ENCODE measurements at places on chromosomes 3 and 15.
A peak's percentile ranks its signal among the peaks of the same experiment; 100 is the strongest.

GRCh38 chr3:114363554-114364202 is 69.8 kb downstream of the TIGIT start:
- DNase-seq, result no peak

DNA sequence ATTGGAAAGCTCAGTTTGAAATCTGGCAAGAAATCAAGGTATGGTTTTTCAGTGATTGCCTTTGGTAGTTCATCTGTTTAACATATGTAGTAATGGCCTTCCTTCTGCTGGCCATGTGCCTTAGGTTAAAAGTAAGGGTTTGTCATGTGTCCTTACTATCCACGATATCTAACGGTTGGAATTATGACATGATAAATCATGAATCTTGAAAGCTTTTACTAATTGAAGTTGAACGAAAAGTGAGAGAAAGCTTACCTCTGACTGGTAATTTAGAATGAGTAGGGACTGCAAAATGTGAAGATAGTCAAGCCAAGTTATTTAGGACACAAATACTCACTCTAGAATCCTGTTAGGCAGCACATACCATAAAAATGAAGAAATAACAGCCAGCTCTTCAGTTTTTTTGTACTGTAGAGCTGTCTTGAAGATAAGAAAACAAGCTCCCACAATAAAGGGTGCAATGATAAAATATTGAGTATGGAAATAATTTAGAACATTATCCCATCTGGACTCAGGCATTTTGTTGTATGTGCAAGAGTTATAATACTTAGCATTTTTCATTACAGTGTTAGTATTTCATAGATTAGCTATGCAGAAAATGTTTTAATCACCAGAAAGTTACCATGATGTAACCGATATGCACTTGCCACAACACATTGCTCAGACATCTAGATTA is 303.4 kb downstream of the ZNF385D start:
- DNase-seq, result no peak

GRCh38 chr3:149224736-149225594 is 3.3 kb upstream of the CP start:
- peak; percentile 88 for DNase-seq

DNA sequence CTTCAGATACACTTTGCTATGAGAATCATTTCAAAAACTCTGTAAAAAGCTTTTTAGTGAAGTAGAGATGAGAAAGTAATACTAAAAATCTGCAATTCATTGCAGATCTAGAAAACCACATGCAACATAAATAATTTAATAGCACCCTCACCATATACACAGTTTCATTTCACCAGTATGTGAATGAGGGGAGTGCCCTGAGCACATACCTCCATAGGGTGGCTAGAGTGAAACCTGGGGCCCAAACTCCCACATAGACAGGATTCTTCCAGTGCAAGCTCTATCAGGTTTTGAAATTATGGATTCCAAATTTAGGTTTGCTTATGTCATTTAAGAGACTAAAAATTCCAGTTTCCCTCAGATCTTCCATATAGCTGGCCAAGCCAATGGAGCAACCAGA is 973.4 kb upstream of the CFAP20DC start:
- no peak for DNase-seq

- no peak for DNase-seq
Measured at GRCh38 chr15:46723308-46723707, 994.0 kb upstream of the SEMA6D start.

GRCh38 chr3:52317208-52318000 is 1.3 kb downstream of the DNAH1 start:
- DNase-seq, result peak; percentile 79

DNA sequence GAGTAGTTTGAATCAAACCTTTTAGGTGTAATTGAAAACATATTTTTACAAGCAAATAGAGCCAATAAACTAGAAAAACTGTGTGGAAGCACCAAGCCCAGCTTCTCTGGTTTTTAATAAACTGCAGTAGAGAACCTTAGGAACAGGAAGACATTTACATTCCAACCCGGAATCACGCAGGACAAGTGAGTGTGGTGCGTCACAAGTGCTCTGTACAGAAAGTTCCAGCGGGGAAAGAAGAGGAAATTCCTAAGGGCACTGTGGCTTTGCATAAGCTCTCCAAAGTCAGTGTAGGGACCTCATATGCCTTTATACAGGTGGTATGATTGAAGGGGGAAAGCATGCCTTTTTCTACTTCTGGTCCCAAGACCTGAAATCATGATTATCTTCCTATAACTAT is 21.6 kb downstream of the COL8A1 start:
- DNase-seq, result no peak

GRCh38 chr3:193240850-193241706 is at the start of gene PLAAT1:
Gene PLAAT1 (plus strand): TSS chr3:193241222. CDS start chr3:193255651, 14,429 bp downstream.
- DNase-seq, result no peak

DNA sequence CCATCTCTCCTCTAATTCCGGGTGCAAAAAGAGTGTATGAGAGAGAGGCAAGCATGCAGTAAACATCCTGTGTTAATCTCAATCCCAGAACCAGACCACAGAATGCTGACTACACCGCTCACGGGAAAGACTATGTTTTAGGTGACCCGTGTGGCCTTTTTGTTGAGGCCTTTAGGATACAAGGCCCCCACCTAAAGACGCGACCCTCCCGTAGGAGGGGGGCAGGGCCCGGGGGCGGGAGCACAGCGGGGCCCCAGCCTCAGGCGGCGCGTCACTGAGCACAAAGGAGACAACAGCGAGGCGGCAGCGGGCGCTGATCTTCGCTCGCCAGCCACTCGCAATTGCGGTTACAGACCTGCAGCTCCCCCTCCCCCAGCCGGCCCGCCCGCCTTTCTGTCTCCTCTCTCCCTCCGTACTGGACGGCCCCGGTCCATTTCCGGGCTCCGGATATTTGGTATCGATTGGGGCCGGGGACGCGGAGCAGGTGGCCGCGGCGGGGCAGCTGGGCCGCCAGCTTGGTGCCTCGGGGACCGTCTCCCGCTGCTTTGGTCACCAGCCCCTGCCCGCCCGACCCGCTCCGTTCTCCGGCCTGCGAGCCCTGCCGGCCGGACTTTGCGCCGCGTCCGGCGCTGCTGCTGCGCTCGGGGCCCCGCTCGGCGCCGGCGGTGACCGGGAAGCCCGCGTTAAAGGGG is at the start of gene CCDC50:
TSS of gene CCDC50 (plus strand) at position 433 of the 692 bp plus-strand sequence. CDS start 281 bp downstream, outside the sequence.
- DNase-seq, result peak; percentile 78

DNA sequence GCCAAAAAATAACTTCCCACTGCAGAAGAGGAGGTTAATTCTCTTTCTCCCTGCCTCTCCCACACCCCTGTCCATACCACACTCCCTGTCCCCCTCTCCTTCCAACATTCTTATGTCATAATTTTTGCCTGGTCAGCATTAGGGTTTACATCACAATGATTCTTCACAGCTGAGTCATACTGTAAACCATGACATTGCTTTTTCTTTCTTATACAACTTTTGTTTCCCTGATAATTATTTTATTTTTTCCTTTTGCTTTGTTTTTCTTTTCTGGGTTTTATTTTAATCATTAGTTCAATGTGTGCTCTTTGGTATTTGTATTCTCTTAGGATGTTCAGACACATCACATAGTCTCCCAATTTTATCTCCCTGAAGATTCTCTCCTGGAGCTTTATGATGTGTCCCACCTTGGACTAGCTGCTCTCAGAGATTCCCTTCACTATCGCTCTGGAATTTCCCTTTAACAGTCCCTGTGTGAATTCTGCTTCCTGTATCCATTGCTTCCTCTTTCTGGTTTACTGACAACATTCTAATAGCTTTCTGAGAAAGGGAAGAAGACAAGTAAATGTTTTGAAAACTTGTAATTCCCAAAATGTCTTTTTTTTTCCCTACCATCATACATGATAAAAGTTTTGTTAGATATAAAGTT is 70.7 kb downstream of the SOX2 start:
- no peak for DNase-seq

- no peak for DNase-seq
Measured at GRCh38 chr15:101466188-101466587, 23.3 kb downstream of the PCSK6 start.

- no peak for DNase-seq
Measured at GRCh38 chr3:55497250-55497649, 10.1 kb upstream of the WNT5A start.

DNA sequence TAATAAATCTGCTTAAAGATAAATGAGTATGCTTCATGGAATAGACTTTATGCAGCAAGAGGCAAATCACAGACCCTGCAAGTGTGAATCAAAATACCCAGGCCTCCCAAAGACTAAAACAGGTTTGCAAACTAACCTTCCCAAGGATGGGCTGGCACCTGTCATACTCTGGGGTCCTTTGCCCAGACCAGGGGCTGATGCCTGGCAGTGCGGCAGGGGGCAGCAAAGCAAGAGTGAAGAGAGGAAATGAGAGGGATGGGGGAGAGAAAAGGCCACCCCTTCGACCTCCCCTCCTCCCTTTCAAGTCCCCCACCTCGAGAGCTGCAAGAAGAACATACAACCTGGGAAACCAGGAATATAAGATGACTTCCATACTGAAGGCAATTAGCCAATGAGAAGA is 31.8 kb downstream of the XXYLT1 start:
- DNase-seq, result no peak

DNA sequence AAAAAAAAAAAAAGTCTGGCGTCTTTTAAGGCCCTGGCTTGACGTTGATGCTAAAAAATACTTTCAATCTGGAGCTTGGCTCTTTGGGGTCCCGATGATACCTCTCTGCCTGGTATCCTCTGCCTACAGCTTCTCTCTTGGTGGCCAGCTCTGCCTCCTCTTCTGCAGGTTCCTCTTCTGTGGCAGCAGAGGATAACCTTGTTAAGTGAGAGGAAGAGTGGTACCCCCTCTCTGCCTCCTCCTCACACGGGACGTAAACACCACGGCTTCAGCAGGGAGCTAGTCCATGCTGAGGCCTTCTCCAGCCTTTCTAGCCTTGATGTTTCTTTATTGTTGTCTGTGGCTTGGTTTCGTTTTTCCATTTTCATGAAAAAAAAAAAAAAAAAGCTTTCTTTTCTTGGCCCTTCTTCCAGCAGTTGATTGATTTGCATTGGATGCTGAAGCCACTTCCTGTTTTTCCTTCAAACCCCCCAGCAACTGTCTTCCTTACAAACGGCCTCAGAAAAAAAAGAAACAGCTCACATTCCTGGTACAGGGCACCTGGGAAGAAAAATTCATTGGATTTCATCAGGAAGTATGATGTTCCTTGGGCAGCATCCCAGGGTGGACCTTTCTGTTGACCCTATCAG is 59.7 kb downstream of the RORA start:
- no peak for DNase-seq

DNA sequence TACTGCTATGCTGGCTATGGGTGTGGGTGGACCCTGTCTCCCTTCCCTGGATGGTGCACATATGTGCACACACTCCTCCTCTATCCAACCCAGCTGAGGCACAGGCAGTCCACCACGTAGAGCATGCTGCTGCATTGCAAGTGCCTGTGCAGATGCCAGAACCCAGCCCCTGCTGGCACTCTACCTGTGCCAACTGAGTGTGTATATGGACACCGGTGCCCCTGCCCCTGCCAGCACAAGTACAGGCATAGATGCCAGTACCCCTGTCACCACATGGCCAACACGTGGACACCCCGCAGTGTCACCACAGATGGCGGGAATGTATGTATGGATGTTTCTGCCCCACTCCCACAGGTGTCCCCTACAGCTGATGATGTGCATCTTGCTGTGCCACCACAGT is 216.5 kb downstream of the ISL2 start:
- no peak for DNase-seq

GRCh38 chr3:9867106-9867505 is 12.9 kb downstream of the CIDEC start:
- no peak for DNase-seq

- no peak for DNase-seq
Measured at GRCh38 chr3:114855839-114856238, 291.2 kb downstream of the ZBTB20 start.

GRCh38 chr3:171752329-171752728 is 58.0 kb downstream of the PLD1 start:
- DNase-seq, result no peak

DNA sequence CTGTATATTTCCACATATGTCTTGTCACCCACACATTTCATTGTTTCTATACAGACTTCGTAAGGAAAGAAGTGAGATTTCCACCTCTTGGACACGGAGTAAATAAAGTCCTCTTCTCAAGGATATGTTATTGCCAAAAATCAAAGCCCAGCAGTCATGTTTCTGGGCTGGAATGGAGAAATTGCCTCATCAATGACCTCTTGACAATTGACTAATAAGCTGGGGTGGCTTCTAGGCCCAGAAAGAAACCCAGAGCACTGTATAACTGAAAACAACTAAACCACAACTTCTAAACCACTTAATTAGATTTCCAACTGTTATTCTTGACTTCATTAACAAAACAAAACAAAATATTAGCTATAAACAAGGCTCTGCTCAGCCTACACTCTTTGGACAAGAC is 56.4 kb upstream of the SLC24A5 start:
- DNase-seq, result no peak

DNA sequence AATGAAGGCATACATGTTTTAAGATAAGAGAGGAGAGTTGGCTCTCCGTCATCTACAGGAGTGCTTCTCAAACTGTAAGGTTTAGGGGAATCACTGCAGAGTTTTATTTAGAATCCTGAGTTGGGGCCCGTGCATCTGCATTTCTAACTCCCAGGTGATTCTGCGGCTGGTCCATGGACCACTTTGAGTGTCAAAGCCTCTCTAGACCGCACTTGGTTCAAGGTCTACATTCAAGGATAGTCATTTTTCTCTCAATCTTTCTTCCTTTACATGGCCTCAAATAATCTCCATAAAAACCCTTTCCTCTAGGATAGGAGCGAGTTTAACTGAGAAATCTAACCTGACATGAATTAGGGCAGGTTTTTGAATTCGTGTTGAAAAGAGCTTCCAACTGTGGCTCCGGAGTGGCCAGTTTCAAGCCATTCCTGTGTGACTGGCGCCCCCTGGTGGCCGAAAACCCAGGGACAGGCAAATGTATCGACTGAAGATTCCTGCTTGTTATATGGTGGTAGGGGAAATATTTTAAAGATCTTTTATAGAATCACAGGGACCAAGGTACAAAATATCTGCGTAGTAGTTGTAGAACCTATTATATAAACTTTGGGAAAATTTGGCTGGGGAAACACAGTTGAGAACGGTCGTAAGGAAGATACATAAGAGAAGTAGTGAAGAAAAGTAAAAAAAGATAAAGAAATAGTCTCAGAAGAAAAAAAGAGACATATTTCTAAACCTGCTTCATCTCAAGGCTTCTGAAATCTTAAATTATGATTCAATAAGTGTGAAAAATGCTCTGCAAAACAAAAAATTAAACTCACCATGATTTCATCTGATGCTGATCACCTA is 11.9 kb downstream of the GABRR3 start:
- peak; percentile 87 for DNase-seq

DNA sequence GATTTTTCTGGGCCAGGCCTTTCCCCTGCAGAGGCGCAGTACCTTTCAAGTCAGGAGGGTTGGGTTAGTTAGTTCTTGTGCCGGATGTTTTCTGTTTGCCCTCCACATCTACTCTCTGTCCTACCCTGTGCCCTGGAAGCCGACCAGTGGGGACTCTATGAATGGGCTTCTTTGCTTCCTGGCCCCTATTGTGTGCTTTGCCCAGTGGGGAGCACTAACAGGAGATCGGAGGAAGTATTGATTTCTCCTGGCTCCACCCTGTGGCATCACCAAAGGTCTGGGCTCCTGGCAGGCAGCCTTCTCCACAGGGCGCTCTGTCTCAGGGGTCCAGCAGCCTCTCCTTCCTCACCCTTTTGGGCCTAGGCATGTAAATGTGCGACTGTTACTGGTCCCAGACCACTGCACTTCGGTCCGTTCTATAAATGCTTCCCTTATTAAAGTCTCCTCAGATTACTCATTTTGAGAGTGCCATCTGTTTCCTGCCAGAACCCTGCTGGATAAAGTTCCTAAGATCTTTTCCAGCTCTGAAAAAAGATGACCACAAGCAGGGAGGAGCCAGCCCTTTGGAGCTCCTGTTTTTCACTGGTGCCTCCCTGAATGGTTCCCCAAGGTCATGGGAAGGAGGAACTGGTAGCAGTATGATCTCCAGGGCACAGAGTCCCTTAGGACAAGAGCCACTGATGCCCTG is 44.5 kb downstream of the CTDSPL start:
- DNase-seq, result no peak

GRCh38 chr15:35784745-35785144 is 238.8 kb upstream of the DPH6 start:
- no peak for DNase-seq

Measured in natural killer cell treated with Interleukin-12 subunit alpha and Interleukin-12 subunit beta and Interleukin-15 and Interleukin-18, amount 100 ng/mL, for 72 hours (primary cell).